GM04504 (cell line): ENCODE measurements at places on chromosomes 3 and 15.

GRCh38 chr3:126982471-126983175 is at the start of gene PLXNA1:
PLXNA1 (plus strand) TSS chr3:126983115; CDS start chr3:126988594, 5,479 bp downstream.
- DNase-seq: peak; percentile 52

DNA sequence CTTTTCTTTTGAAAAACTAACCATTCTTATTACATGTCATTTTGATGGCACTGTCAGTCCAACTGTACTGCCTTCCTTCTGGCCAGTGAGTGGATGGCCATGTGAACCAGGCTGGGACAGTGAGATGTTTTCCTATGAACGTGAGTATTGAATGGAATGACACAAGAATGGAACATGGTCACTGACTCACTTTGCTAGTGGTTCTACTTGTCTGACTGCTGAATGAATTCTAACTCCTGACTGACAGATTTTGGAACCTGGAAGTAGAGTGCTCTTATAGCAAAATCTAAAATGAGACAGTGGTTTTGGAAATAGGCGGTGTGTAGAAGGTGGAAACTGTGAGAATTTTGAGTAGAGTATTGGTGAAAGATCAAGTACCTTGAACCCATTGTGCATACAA is 606.9 kb upstream of the KCNMB2 start:
- DNase-seq: no peak

DNA sequence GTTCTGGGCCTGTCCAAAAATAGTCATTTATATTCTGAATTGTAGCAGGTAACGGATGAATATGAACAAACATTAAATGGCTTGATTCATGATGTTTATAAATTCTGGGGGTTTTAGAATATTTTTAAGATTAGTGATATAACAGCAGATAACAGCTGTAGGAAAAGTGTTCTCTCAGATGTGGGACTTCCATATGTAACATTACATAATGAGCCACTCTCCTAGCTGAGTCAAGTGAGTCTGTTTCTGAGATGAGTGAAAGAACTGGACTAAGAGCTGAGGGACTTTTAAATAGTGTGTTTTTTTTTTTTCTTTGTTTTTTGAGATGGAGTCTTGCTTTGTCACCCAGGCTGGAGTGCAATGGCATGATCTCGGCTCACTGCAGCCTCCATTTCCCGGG is 13.9 kb downstream of the YEATS2 start:
- no peak for DNase-seq

DNA sequence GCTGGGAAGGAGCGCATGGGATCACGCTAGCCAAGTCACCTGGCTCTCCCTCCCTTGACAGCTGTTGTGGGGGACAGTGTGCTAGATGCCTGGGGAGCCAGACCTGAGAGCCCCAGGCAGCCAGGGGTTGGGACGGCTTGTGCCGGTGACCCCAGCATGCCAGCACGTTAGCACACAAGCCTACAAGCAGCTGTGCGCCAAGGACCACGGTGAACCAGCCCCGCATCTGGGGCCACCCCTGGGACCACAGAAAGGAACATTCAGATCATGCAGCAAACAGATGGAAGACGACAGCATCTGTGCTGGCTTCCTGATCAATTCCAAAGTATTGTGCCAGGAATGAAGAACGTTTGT is 64.8 kb downstream of the NTRK3 start:
- no peak for DNase-seq

DNA sequence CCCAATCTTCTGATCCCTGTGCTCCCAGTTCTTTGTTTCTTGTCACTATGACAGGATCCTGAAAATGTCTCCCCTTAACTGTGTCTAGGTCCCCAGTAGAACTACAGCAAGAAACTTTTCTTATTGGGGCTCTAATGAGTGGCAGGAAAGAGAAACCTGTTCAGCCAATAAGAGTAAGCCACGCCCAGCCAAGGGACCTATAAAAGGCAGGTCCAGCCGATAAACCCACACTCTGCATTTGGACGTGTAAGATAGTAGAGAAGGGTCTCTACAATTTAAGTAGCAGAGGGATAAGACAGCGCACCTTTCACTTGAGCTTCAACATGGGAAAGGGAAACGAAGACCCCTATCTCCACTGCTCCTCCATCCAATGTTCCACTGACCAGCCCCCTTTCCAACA is 149.9 kb downstream of the LMLN start:
- DNase-seq: no peak

DNA sequence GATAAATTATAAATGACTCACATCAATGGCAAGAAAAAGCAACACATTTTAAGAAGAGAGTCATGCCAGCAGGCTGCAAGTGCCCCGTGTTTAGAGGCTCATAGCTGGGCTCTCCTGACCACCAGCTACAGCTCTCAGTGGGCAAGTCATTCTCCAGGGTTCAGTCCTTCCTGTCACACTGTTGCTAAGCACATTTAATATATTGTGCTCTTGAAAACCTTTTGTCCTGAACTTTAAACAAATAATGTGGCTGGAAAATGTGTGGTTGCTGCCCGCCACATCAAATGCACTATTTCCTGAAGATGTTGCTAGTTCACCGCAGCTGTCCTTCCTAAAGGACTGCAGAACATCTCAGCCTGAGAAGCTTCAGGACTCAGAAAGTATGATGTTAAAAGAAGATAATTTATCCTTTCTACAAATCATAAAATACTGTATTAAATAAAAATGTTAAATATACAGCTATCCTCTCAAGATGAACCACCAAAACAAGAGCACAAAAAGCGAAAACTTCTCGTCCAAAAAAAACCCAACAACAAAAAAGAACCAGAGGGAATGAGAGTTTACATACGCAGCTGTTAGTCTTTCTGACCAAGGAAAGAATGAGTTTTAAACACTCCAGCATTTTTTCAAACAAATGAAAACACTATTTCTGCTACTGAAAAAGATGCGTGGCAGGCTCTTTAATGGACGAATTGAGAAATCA is 951 bp downstream of the TARS3 start:
- peak; percentile 10 for DNase-seq

GRCh38 chr3:28308196-28308595 is 40.3 kb upstream of the ZCWPW2 start:
- no peak for DNase-seq
